A549 treated with CpdA at 1 μM for 4 hours (cell line): ENCODE measurements at places on chromosomes 4 and X. TPM values are rescaled to one million over a fixed set of nuclear protein-coding genes. Genes with fewer than 3 reads are reported as not detected.

AREG gene
- total RNA-seq, result 65.6 to 93.2 TPM (median 79.1 TPM) in 5 replicates

EPHA5 gene
- total RNA-seq, result 0.22 to 0.56 TPM (median 0.41 TPM) in 5 replicates

COL4A6 gene
- 14.3 to 17.2 TPM (median 15.7 TPM) in 5 replicates for total RNA-seq

SHOX gene
- total RNA-seq, result not detected in 5 replicates

INTU gene
- 0.68 to 1.5 TPM (median 1.4 TPM) in 5 replicates for total RNA-seq
